IMR-90 (cell line): ENCODE measurements at places on chromosomes 11 and 22. TPM values are rescaled to one million over a fixed set of nuclear protein-coding genes. Genes with fewer than 3 reads are reported as not detected.

The HOATZ gene
- total RNA-seq = not detected in 2 replicates

The CATSPERZ gene
- total RNA-seq = not detected in 2 replicates

The MISFA gene
- 1.1 TPM in 1 of 2 replicates, not detected in the other for total RNA-seq

The ALKBH8 gene
- 6.6 and 12.5 TPM in 2 replicates for total RNA-seq

The MIOX gene
- not detected in 2 replicates for total RNA-seq

The ARHGAP20 gene
- 2.5 and 2.8 TPM in 2 replicates for total RNA-seq

The RPS13 gene
- total RNA-seq = 548 and 1,189 TPM in 2 replicates

The DCDC1 gene
- under 0.01 TPM in 1 of 2 replicates, not detected in the other for total RNA-seq

The MYOD1 gene
- not detected in 2 replicates for total RNA-seq

The OR4C3 gene
- not detected in 2 replicates for total RNA-seq

The PRR5L gene
- 3.3 and 3.6 TPM in 2 replicates for total RNA-seq

The HTR3A gene
- not detected in 2 replicates for total RNA-seq
